ENCODE measurements at places on chromosomes 1 and 21.

GRCh38 chr1:56780128-56780750 lies 39.0 kb downstream of the FYB2 start:
- no peak for DNase-seq

- DNase-seq = no peak
These were observed 50.1 kb downstream of the KLHDC7A start for GRCh38 chr1:18530587-18531502.

DNA sequence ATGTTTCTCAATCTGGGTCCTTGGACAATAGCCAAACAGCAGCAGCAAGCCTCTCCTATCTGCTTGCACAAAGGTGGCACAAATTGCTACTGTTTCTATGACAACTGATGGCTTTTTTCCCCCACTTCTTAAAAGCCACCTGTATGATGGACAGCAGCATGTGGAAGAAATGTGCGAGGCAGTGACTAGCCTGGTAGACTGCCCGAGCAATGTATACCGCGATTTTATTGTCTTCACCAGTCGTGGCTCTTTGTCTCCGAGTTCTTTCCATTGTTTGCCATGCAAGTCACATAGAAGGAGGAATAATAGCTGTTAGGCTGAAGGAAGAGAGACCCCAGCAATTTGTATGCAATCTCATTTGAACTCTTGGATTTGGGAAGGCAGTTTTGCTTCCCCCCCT lies 79.4 kb downstream of the S1PR1 start:
- DNase-seq = no peak

- no peak for DNase-seq
These were observed 187.1 kb downstream of the LMO4 start for GRCh38 chr1:87515781-87516180.

- no peak for DNase-seq
These were observed 719.9 kb upstream of the TMPRSS15 start for GRCh38 chr21:19123525-19123924.

DNA sequence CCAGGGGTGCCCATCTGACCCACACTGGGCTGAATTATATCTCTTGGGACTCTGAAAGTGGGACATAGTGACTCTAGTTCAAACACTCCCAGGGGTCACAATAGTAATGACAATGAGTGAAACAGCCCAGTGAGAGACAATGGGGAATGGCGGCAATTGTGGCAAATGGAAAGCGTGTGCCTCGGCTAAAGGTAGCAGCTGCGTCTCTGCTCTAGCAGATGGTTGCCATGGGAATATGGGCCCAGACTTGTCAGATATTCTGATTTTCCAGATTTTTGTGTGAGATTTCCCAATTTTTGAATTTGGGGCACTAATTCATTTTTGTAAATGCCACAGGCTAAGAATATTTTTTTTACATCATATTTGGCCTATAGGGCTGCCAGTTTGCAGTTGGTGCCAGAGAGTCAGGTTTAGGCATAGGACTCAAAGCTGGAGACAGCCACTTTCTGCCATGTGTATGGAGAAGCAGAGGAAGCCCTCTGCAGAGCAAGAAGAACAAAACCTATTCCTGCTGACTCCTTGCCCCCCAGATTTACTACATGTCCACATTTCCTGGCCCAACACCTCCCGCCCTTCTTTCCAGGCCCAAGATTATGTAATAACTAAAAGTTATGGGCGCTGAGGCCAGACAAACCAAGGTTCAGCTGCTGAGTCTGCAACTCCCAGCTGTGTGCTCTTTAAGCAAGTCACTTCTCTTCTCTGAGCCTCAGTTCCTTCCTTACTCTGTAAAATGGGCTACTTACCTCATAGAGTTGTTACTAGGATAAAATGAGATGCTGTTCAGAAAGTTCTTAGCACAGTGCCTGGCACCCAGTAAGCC lies 21.6 kb upstream of the PTP4A2 start:
- DNase-seq = no peak

GRCh38 chr1:109024646-109025045 lies 17.3 kb downstream of the WDR47 start:
- no peak for DNase-seq

- no peak for DNase-seq
These were observed 228.6 kb upstream of the LYPLAL1 start for GRCh38 chr1:218945050-218945449.

- DNase-seq = no peak
These were observed 17.5 kb downstream of the NEK7 start for GRCh38 chr1:198174297-198174696.

DNA sequence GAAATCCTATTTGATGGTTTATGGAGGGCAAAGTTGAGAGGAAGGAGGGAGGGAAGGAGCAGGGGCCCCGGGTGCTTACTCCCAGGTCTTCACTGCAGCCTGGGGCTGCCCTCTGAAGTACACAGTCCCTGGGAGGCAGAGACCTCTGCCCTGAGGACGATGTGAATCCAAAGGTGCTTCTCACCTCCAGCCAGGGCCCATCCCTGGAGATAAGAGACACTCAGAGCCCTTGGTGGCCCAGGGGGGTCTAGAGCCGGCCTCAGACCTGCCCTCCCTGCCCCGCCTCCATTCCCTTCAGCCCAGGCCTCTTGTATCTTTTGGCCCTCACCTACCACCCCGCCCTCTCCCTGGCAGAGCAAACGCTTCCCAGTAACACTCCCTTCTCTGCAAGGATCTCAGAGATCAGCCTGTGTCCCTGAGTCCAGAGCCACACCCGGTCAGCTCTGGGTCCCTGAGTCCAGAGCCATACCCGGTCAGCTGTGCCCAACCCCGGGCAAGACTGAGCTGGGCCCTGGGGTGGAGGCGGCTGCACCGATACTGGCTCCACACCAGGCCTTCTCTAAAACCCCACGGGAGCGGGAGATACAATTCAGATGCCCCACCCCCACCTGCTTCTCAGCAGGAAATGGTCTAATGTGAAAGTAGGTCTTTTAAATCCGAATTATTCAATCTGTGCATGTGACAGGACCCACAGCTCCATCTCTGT lies 3.6 kb upstream of the GNB1 start:
- DNase-seq = no peak

DNA sequence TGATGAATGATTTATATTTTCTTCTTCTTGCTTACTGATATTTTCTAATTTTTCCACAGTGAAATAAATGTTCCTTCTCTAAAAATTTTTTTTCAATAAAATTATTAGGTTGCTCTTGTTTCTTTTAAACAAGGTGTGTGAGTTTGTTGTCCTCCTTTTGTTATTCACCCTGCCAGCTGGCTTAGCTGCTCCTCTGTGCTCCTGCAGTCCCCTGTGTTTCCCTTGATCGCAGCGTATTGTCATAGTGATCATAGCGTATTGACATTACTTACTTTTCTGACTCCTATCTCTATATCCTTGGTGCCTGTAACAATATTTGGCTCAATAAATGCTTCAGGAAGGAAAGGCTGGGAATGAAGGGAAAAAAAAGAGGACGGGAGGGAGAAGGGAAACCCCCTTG lies 24.9 kb upstream of the PODN start:
- no peak for DNase-seq

DNA sequence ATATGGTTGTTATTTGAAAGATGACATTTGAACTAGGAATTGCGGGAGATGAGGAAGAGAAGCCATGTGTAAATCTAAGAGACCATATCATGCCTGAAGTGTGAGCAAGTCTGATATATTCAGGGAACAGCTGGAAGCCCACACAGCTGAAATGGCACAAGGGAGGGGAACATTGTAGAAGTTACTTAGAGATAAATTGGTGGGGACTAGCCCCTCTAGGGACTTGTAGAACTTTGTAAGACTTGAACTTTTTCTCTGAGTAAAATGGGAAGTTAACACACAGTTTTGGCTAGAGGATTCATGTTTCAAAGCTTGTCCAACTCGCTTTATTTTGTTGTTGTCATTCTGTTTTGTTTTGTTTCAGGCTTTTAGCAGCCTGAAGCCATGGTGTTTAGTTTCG lies 216.4 kb downstream of the FMN2 start:
- DNase-seq = no peak

GRCh38 chr1:115829023-115829674 lies 11.8 kb downstream of the NHLH2 start:
- DNase-seq = no peak

DNA sequence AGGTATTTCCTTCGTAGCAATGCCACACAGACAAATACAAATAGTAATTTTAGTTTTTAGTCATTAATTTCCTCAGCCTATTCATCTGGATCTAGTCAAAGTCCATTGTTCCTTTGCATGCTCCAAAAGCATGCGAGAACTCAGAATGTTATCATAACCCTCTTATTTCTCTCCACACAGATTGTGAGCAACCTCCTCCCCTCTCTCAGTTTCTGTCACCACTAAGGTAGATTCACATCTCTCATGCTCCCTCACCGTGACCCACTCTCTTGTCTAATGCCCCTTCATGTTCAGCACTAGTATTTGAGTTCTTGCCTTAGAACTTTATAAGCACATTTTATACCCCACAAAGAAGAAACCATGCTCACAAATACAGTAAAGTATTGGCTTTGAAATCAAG lies 582.4 kb downstream of the PLA2G4A start:
- DNase-seq = no peak

- DNase-seq = peak; percentile 5
These were observed 62.7 kb downstream of the ADSS2 start for GRCh38 chr1:244388961-244389360.

- DNase-seq = peak; percentile 25
These were observed 11.4 kb upstream of the MTARC1 start for GRCh38 chr1:220775240-220775853.

GRCh38 chr1:158248771-158249170 lies 5.5 kb upstream of the CD1A start:
- DNase-seq = no peak

- DNase-seq = no peak
These were observed 65.8 kb upstream of the BCL10 start for GRCh38 chr1:85342207-85342606.

DNA sequence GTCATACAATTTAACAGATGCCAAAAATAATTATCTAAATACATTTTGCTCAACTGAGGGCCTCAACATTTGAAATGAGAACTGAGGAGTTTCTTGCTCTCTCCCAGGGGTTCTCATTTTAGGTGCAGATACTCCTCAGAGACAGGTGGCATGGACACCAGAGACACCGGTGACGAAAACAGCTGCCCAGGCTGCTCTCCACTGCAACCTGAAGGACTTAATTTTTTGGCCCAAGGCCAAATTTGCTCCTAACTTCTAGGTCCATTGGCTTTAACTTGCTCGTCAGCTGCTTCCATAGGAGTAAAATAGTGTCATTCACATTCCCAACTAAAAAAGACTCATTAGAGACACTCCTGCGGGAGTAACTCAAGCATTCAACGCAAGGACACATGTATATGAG lies 87.0 kb downstream of the NRIP1 start:
- DNase-seq = no peak

GRCh38 chr1:6094801-6095505 lies 49.3 kb downstream of the KCNAB2 start:
- DNase-seq = no peak

DNA sequence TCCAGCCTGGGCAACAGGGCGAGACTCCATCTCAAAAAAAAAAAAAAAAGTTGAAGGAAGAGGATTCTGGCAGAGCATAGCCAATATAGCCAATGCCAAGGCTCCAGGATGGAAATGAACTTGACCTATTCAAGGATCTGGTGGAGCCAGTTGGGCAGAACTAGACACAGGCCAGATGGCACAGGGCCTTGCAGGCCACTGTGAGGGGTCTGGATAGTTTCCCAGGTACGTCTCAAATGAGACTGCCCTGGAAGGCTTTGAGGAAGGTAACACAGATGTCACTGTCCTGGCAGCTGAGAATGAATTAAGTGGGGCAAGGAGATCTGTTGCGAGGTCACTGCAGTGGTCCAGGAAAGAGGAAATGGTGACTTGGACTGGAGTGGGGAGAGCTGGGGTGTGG lies 12.0 kb upstream of the ARHGEF19 start:
- no peak for DNase-seq

DNA sequence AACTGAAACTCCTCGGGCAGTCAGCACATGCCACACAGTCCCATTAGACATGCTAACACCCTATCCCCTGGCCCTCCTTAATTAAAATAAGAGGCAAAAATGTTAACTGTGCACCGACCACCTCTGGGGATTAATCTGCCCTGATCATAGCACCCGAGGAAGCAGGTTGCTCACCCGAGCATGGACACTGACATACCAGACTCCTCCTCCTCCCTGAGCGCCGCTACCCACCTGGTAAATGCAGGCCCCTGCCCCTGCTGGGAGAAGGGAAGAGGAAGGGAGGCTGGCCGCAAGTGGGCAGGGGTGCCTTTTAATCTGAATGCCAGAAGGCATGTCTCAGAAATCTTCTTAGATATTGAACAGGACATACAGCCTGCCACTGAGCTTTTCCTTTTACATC lies 360.9 kb downstream of the RRAGC start:
- no peak for DNase-seq

Data from midbrain (tissue), 1 donor.